ENCODE measurements at places on chromosomes 12 and 14. TPM values are rescaled to one million over a fixed set of nuclear protein-coding genes. Genes with fewer than 3 reads are reported as not detected.

Gene AQP2
- not detected for total RNA-seq

Gene KLRG1
- 0.25 TPM for total RNA-seq

Gene ALDH1L2
- 0.65 TPM for total RNA-seq

Gene SLC35F4
- not detected for total RNA-seq

Gene OAS1
- total RNA-seq, result 31.3 TPM

Gene AKAP3
- total RNA-seq, result 0.63 TPM

Gene DPY19L2
- total RNA-seq, result 3.2 TPM

Gene CEBPE
- not detected for total RNA-seq

Gene TSHR
- total RNA-seq, result not detected

Gene PTCSC3
- not detected for total RNA-seq

Gene TUBA1B
- total RNA-seq, result 1,512 TPM

Gene KCNC2
- 0.32 TPM for total RNA-seq

Gene PLEKHG7
- total RNA-seq, result not detected

Gene TDRD9
- total RNA-seq, result 0.06 TPM

Data from bladder microvascular endothelial cell (primary cell).